ENCODE measurements at places on chromosomes 3 and 15.

- DNase-seq: no peak
These were observed 5.2 kb upstream of the GNAI2 start for GRCh38 chr3:50230794-50231125.

GRCh38 chr15:27182561-27183110 lies 211.7 kb downstream of the GABRG3 start:
- DNase-seq: no peak

GRCh38 chr3:42117175-42118008 lies 26.2 kb downstream of the TRAK1 start:
- DNase-seq: no peak

- DNase-seq: no peak
These were observed 84.6 kb downstream of the ZBTB20 start for GRCh38 chr3:115062412-115062956.

GRCh38 chr3:113285226-113285625 lies 73.9 kb downstream of the BOC start:
- DNase-seq: no peak

DNA sequence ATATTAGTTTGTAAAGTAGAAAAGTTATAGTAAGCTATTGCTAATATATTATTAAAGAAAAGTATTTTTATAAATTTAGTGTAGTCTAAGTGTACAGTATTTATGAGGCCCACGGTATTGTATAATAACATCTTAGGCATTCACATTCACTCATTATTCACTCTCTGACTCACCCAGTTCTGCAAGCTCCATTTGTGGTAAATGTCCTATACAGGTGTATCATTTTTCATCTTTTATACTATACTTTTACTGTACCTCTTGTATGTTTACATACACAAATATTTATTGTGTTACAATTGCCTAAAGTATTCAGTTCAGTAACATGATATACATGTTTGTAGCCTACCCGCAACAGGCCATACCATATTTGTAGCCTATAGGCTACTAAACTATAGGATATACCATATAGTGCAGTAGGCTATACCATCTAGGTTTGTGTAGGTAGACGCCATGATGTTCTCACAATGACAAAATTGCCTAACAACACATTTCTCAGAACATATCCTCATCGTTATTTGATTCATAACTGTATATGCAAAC lies 246.8 kb upstream of the ALCAM start:
- DNase-seq: no peak
